ENCODE measurements at places on chromosomes 5 and 9.

DNA sequence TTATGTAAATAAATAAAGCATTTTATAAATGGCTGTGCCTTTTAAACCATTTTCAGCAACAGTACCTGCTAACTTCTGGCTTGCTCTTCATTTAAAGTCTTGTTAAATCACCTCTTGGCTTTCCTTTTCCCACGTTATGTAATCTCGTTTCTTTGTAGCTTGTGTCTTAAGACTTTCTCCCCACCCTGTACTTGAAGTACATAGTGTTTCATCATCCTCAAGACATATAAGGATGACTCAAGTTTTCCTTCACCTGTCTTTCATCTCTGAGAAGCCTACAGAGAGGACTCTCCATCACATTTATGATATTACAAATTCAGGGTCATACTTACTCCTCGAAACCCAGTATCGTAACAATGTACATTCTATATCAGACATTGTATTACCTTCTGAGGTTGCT is 33.9 kb downstream of the PRELID2 start:
- DNase-seq = no peak

GRCh38 chr5:130651440-130651839 is 513.6 kb downstream of the HINT1 start:
- no peak for DNase-seq

DNA sequence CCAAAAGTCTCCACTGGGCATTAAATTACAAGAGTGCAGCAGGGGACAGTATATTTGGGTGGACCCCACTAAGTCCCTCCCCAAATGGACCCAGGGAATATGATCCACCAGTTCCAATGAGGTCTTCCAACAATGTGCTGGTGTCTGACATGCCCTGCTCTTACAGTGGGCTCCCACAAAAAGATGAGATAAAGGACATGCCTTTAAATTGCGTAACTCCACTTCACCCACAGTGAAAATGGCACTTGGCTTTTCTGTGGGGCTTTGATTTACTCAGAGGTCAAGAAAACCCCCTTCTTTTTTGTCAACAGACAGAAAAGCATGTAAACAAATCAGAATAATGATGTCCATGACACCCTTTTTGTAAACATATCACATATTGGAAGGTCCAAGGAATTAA is 336.5 kb downstream of the EBF1 start:
- DNase-seq = no peak

GRCh38 chr9:87567571-87567970 is 69.9 kb downstream of the DAPK1 start:
- DNase-seq = peak; percentile 18

DNA sequence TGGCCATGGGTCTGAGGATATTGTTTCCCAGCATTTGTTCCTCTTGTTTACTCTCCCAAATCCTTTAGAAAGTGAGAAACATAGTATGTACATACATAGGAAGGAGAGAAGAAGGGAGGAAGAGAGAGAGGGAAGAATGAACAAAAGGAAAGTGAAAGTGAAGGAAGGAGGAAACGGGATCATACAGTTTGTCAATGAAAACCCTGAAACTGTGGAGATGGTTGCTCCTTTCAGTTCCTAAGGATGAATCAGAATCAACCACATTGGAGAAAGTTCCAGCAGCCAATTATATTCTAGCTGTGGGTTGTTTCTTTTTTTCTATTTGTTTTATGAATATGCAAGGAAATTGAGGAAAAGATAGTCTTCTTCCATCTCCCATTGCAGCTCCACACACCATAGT is 396.5 kb downstream of the MLLT3 start:
- no peak for DNase-seq

DNA sequence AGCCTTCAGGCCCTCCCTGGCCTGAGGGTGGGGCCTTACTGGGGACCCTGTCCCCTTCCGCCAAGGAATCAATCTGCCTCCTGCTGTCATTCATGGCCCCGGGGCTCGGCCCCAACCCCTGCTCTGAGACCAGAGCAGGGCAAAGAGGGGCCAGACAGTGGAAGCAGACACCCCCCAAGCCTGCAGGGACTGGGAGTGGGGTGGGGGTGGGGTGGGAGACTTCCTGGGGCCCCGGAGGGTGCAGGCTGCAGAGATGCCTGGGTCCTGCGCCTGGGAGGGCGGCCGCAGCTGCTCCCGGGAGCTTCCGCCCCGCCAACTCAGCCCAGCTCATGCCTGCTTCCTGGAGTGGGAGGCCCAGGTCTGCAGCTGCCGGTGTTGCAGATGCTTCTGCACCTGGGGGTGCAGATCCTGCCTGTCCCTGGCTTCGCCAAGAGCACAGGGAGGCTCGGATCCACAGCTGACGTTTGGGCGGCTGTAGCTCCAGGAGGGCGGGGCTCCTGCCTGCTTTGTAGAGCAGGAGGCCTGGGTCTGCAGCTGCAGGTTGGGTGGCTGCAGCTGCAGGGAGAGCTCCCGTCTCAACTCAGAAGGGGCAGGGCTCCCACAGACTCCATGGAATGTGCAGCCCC is 6.2 kb downstream of the KIF4B start:
- no peak for DNase-seq

DNA sequence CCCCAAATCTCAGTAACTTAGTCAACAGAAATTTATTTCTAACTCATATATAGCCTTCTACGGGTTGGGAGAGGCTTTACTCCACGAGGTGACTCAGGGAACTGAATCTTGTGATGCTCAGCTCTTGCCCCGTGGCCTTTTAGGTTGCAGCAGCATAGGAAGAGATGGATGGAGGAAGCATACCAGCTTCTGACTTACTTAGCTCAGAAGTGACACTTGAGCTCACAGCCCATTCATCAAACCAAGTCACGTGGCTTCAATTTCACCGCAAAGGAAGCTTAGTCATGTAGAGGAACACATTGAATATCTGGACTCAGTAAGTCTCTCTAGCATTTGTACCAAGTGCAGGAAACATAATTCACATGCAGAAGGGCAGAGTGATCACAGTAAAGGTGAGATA is 124.1 kb upstream of the KCNN2 start:
- no peak for DNase-seq

DNA sequence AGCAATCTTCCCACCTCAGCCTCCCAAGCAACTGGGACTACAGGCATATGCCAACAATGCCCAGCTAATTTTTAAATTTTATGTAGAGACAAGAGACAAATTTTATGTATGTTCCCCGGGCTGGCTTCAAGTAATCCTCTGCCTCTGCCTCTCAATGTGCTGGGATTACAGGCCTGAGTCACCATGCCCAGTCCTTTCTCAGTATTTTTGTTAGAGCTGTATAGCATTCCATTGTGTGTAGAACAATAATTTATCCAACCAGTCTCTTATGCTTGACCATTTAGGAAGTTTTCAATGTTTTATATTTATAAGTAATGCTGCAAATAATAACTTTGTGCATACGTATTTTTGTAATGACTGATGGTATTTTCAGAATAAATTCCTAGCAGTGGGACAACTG is 38.9 kb upstream of the CTXN3 start:
- DNase-seq = no peak

- peak; percentile 60 for DNase-seq
These were observed 59.6 kb upstream of the SLC27A6 start for GRCh38 chr5:128905568-128906110.

- no peak for DNase-seq
These were observed 133.3 kb upstream of the ELL2 start for GRCh38 chr5:96094904-96095303.

GRCh38 chr5:131530706-131531331 is 104.2 kb downstream of the RAPGEF6 start:
- DNase-seq = no peak
